ENCODE measurements at places on chromosomes 3 and 15. TPM values are rescaled to one million over a fixed set of nuclear protein-coding genes. Genes with fewer than 3 reads are reported as not detected.
A peak's percentile ranks its signal among the peaks of the same experiment; 100 is the strongest.

- H3K4me1 ChIP-seq = peaks cover 31% of the 10 kb centered on the region
- H3K27me3 ChIP-seq = no peaks in the 10 kb centered on the region
- peaks cover 72% of the 10 kb centered on the region for H3K36me3 ChIP-seq
- ATAC-seq = no peak
These were observed 42.4 kb downstream of the RASA2 start for GRCh38 chr3:141529256-141529655.

Gene CKMT1A
- 0.28 TPM for total RNA-seq

GRCh38 chr3:24244491-24244890 lies 250.2 kb downstream of the THRB start:
- peaks cover 14% of the 10 kb centered on the region for H3K27me3 ChIP-seq
- H3K36me3 ChIP-seq = no peaks in the 10 kb centered on the region

- no peaks in the 10 kb centered on the region for H3K27me3 ChIP-seq
- no peak for ATAC-seq
- peaks cover 85% of the 10 kb centered on the region for H3K36me3 ChIP-seq
- no peak overlapping the region for H3K4me3 ChIP-seq
- no peaks in the 10 kb centered on the region for H3K4me1 ChIP-seq
These were observed 34.8 kb downstream of the EIF4E3 start for GRCh38 chr3:71690341-71690841.

DNA sequence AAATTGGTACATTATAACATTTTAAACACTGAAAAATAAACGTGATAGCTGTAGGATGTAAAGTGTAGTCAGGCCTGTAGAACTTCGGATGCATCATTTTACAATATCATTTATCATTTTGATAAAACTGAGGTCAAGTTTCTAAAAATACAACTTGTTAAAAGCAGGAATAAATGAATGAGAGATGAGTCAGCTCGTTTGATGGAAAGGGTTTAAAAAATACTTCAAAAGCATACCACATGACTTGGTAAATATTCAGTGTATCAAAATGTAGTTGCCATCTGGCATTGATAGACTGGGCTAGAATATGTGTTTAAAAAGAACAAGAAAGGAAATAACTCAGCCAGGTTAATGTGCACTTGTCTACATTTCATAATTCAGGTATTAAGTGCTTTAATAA lies 357.0 kb downstream of the TIGIT start:
- peak overlapping the region; percentile 15 for H3K27ac ChIP-seq
- no peaks in the 10 kb centered on the region for H3K36me3 ChIP-seq
- H3K4me3 ChIP-seq = no peak overlapping the region
- no peaks in the 10 kb centered on the region for H3K27me3 ChIP-seq
- no peak for ATAC-seq

Gene LEKR1
- 0.91 TPM for total RNA-seq

Gene GOLGA8T
- total RNA-seq = not detected

GRCh38 chr3:59316688-59317275 lies 267.0 kb upstream of the CFAP20DC start:
- H3K4me3 ChIP-seq = no peak overlapping the region
- H3K36me3 ChIP-seq = no peaks in the 10 kb centered on the region
- H3K27ac ChIP-seq = no peak overlapping the region
